GOT3 (cell line): ENCODE measurements at places on chromosomes 3 and 15.

DNA sequence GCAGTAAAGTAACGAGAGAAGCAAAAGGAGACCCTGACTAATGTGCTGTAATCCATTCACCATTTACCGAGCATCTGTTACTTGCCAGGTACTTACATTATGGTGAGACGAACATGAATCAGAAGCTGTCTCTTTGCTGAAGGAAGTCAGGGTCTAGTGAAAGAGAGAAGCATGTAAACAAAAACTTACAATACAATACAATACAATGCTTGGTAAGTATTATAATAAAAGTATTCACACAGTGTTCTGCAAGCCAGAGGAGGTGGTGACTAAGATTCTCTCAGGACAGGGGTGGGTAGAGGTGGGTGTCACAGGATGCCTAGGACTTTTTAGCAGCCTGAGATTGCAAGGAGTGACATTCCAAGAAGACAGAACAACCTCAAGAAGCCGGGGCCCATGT is 50.2 kb upstream of the MGA start:
- no peak for DNase-seq

DNA sequence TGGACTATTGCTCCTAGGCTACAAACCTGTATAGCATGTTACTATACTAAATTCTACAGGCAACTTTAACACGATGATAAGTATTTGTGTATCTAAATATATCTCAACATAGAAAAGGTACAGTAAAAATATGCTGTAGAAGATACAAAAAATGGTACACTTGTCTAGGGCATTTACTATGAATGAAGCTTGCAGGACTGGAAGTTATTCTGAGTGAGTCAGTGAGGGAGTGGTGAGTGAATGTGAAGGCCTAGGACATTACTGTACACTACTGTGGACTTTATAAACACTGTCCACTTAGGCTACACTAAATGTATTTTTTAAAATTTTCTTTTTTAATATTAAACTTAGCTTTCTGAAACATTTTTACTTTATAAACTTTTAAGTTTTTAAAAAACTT is 140.5 kb upstream of the SGO1 start:
- no peak for DNase-seq

- DNase-seq: no peak
Observed at GRCh38 chr3:17357035-17357710, 385.3 kb downstream of the TBC1D5 start.

DNA sequence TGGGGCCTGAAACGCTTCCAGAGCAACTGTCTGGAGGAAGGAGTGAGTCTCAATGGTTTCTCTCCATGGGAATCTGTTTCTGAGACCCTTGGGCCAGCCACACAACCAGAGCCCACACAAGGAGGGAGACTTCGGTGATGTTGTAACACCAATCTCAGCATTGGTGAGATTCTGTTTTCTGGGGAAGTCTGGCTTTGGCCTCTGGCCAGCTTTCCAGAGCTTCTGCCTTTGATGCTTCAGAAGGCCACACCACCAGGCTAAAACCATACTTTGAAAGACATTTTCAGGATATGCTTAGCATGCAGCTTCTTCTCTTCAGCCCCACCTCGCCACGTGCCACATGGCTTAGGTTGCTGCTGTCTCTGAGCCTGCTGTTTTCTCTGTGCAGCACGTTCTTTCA is 3.6 kb upstream of the EEFSEC start:
- DNase-seq: no peak

- DNase-seq: no peak
Observed at GRCh38 chr15:45199136-45199810, 11.5 kb upstream of the SHF start.

GRCh38 chr15:40054855-40055575 is 16.0 kb upstream of the SRP14 start:
- no peak for DNase-seq

DNA sequence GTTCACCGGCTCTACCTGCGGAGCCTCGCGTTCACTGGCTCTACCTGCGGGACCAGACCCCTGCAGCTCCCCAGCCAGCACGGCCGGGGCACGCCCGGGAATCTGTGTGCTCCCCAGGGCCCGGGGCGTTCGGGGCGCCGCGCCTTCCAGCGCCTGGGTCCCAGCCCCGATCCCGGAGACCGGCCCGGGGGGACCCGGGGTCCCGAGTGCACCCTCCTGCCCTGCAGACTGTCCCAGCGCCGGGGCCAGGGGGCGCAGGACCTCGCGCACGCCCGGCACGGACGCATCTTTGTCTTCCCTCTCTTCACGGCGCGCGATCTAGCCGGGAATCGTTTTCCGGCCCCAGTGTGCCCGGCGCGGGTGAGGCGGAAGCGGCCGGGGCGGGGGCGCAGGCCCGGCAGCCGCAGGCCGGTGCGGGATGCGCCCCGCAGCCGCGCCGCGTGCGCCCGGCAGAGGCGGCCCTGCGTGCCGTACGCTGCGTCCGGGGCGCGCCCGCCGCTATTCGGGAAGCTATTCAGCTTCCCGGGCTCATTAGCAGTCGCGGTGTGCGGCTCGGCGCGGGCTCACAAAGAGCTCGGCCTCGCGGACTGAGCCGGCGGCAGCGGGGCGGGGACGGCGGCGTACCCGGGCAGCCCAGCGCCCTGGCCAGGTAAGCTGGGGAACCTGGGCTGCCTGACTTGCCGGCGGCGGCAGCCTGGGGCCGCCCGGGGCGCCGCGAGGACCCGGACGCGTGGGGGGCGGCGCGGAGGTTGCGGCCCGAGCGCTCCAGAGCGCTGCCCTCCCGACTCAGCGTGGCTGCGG is at the start of gene APBA2:
Gene APBA2 (plus strand): TSS at position 345 of the 801 bp plus-strand sequence. CDS start 167,911 bp downstream, outside the sequence.
- no peak for DNase-seq

- DNase-seq: no peak
Observed at GRCh38 chr3:59749291-59749690, 699.5 kb upstream of the CFAP20DC start.

GRCh38 chr3:69370901-69371301 is 15.0 kb downstream of the FRMD4B start:
- DNase-seq: no peak

- no peak for DNase-seq
Observed at GRCh38 chr3:127715532-127715931, 42.8 kb downstream of the ABTB1 start.

GRCh38 chr3:23162934-23163333 is 40.2 kb upstream of the UBE2E2 start:
- no peak for DNase-seq

DNA sequence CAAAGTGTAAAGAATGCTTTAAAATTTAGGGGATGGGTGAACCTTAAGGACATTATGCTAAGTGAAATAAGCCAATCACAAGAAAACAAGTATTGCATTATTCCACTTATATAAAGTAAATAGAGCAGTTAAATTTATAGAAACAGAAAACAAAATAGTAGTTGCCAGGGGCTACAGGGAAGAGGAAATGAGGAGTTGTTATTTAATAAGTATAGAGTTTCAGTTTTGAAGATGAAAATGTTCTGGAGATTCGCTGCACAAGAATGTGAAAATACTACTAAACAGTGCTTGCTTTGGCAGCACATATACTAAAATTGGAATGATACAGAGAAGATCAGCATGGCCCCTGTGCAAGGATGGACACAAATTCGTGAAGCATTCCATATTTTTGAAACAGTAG is 32.0 kb downstream of the DNAH12 start:
- no peak for DNase-seq

- DNase-seq: no peak
Observed at GRCh38 chr3:187673012-187673411, 2.8 kb upstream of the SST start.

DNA sequence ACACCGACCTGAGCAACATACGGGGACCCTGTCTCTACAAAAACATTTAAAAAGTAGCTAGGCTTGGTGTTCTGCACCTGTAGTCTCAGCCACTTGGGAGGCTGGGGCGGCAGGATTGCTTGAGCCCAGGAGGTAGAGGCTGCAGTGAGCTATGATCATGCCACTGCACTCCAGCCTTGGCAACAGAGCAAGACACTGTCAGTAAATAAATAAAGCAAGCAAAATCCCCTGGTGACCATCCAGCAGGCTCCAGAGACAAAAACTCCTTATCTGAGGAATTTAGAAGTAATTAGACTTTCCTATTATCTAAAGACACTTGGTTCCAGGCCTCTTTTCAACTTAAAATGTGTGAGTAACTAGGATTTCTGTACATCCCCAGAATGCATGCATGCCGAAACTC is 29.5 kb upstream of the ZNF774 start:
- no peak for DNase-seq

DNA sequence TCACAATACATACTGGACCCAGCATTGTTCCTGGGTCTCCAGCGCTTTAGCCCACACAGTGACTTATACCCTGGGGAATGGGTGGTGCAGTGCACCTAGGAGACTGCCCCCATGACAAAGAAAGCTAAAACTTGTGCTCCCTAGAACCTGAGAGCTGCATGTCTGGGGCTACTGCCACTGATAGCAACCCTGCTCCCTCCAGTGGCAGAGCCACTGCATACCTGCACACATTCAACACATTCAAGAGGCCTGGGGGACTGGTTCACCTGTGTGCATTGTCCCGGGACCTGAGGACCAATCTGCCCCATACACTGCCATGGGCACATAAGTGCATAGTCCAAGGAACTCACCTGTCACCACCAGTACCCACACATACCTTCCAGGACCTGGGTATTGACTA is 302.7 kb upstream of the MANF start:
- no peak for DNase-seq

- no peak for DNase-seq
Observed at GRCh38 chr3:120350401-120350941, 1.3 kb upstream of the LRRC58 start.

GRCh38 chr3:188085584-188086560 is 68.1 kb upstream of the LPP start:
- no peak for DNase-seq

GRCh38 chr3:184503647-184504046 is 57.9 kb upstream of the EPHB3 start:
- no peak for DNase-seq

- no peak for DNase-seq
Observed at GRCh38 chr15:45869034-45869668, 234.3 kb downstream of the SQOR start.

GRCh38 chr3:194984066-194984465 is 286.9 kb downstream of the XXYLT1 start:
- no peak for DNase-seq

- DNase-seq: no peak
Observed at GRCh38 chr3:156150434-156151066, 30.2 kb downstream of the KCNAB1 start.

DNA sequence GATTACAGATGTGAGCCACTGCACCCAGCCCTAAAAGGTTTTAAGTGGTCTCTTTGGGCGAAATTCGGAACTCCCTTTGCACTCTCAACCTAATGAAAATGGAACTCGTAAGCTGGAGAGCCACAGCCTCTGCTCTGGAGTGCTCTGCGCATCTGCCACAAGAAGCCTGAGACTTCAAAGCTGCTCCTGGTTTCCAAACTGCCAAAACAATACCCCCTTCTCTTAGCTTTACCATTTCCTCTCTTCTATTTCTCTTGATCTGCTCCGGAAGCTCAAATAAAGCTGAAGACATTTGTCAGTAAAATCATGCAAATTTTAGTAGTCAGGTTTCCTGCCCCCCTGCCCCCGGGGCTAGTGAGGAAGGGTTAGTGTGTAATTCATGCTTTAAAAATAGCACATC is 312.7 kb downstream of the MFSD1 start:
- no peak for DNase-seq

DNA sequence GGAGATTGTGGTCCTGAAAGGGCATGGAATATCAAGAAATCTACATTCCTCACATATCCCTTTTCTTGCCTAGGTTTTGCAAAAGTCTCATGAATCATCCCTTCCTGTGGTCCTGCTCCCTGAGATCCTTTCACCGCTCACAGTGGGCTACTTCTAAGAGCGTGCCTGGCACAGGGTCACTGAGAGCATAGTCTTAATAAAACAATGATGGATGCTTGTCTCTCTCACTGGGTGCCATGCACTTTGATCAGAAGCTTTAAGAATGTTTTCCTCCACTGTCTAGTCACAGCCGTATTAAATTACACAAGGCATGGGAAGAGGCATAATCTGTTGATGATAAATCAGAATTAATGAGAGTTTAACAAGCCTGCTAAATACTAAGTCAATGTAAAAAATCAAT is 269.7 kb upstream of the ATP10A start:
- no peak for DNase-seq

DNA sequence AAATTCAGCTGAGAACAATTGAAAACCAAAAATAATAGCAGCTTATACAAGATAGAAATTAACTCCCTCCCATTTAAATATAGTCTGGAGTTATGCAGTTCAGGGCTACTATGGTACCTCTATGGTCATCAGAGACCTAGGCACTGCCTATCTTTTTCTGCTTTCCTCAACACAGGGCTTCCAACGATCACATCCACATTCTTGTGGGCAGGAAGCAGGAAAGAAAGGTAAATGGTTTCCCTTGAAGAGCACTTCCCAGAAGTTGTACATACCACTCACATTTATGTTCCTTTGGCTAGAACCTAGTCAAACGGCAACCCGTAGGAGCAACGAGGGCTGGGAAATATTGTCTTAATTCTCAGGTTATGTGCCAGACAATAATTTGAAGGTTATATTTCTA is 197.7 kb upstream of the PRICKLE2 start:
- no peak for DNase-seq

DNA sequence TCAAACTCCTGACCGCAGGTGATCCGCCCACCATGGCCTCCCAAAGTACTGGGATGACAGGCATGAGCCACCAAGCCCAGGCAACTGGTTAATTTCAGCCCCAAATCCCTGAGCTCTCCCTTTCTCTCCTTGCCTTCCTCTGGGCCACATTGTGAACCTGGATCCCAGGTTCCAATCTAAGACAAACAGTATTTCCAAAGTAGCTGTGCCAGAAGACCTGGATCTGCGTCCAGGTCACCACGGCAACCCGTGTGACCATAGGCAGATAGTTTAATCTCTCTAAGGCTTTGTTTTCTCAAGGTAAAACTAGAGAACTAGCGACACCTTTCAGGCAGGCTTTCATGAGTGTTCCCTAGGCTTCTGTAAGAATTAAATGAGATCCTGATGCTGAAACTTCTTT is 5.9 kb upstream of the RBPMS2 start:
- DNase-seq: no peak

DNA sequence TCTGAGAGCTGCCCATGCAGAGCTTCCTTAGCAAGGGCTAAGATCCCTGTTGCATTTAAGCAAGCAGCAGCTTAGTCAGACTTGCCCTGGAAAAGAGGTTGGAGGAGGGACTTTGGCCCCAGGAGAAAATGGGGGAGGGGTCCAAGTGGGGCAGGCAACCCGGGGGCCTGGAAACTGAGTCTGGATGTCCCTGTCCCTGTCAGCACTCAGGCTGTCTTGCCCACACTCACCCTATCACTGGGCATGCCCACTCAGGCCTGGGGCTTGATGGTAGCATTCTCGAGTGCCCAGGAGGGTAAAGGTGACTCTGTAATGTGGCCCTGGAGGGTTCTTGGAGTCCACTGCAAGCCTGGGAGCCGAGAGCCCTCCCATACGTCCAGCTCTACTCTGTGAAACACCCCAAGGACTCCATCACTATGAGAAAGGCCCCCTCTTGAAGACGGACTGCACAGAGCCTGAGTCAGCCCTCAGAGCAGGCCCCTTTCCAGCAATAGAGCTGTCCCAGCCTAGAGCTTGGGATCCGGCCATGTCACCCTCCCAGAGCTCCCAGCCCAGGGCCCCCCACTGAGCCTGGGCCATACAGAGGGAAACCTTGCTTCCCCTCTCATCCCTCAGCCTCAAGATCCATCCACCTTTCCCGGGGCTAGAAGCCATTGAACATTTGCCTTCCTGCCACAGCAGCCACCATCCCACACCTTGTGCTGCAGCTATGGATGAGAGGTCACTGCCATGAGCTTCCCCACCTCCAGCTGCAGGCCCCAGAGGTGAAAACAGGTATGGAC is 13.4 kb downstream of the MYL3 start:
- DNase-seq: no peak

- no peak for DNase-seq
Observed at GRCh38 chr15:26128611-26129140, 265.5 kb upstream of the ATP10A start.
